ENCODE measurements at places on chromosomes 2 and 18. TPM values are rescaled to one million over a fixed set of nuclear protein-coding genes. Genes with fewer than 3 reads are reported as not detected.

ENOSF1 gene
- 75.2 TPM for total RNA-seq

CNTNAP5 gene
- total RNA-seq, result not detected

RNU2-63P gene
- total RNA-seq, result 29.3 TPM

TMEM247 gene
- total RNA-seq, result not detected

TIGD1 gene
- total RNA-seq, result 6.2 TPM

CDCA7 gene
- total RNA-seq, result 34.3 TPM

SKA1 gene
- total RNA-seq, result 31.5 TPM

IL36A gene
- not detected for total RNA-seq

ABCB11 gene
- not detected for total RNA-seq

All from activated CD8-positive, alpha-beta memory T cell treated with anti-CD3 and anti-CD28 coated beads for 36 hours (primary cell).